ENCODE measurements at places on chromosomes 16 and 17.

GRCh38 chr16:54633943-54634362 lies 296.7 kb upstream of the IRX5 start:
- peak; percentile 37 for DNase-seq

GRCh38 chr17:32493571-32493970 lies 6.8 kb downstream of the CDK5R1 start:
- DNase-seq, result no peak

GRCh38 chr17:40540448-40540847 lies 24.8 kb downstream of the CCR7 start:
- no peak for DNase-seq

GRCh38 chr16:600781-601180 lies 10.9 kb downstream of the RAB40C start:
- no peak for DNase-seq

- no peak for DNase-seq
Observed at GRCh38 chr16:57549730-57550129, 7.3 kb downstream of the ADGRG5 start.

- DNase-seq, result peak; percentile 91
Observed at GRCh38 chr17:67376737-67377487, at the start of gene PITPNC1. TSS of gene PITPNC1 (plus strand) at chr17:67377281.

- no peak for DNase-seq
Observed at GRCh38 chr17:48429156-48429555, 858 bp downstream of the SKAP1 start.

- DNase-seq, result no peak
Observed at GRCh38 chr16:4322121-4323052, 6.5 kb downstream of the GLIS2 start.

DNA sequence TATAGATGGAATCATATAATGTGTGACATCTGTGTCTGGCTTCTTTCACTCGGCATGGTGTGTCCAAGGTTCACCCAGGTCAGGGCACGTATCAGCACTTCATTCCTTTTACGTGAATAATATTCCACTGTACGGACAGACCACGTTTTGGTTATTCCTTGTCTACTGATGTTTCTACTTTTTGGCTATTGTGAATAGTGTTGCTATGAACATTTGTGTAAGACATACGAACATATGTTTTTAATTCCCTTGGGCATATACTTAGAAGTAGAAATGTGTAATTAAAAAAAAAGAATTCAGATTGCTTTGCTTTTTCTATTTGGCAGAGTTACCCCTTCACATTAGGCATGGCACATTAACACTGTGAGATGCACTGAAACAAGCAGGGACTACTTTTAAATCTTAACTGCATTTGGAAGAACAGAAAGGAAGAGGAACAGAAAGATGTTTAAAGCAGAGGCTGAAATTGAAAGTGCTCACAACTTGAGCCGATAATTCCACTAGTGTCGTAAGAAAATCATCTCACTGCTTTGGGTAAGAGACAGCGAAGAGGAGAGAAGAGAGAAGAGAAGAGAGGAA lies 105.3 kb downstream of the VPS53 start:
- no peak for DNase-seq

DNA sequence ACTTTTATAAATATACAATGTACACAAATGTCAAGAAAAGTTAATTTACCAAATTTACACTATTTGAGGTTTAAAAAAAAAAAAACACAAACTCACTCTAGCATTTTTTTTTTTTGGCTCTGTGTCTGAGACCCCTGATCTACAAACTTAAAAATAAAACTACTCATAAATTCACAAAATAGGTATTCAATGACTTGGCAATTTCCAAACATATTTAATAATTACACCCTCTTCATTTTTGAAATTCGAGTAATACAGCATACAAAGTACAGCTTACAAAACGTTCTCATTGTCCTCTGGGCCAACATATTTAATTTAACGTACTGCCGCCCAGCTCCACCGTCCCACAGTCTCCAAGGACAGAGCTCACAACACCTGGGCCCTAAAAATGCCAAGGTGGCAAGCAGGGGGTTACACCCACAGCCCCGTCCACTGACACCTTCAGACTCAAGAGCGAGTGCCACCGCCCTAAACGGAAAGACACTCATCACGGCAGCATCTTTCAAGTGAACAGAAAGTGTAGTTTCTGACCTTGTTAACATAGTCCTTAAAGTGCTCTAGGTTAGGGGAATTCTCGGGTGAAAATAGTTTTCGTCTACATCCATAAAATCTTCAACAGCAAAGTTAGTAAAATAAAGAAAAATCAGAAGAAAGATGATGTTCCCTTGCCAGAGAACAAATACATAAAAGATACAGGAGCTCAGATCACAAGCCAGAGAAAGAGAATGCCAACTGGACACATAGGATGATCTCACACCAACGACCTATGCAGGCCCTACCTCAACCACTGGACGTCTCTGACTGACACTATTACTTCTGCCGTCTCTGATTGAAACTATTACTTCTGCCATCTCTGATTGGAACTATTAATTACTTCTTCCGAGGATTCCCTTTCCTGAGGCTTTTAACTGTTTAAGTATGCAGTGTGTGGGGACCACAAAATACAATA lies 4.2 kb downstream of the ADCY9 start:
- no peak for DNase-seq

GRCh38 chr16:59048876-59049275 lies 314.8 kb upstream of the GOT2 start:
- no peak for DNase-seq

DNA sequence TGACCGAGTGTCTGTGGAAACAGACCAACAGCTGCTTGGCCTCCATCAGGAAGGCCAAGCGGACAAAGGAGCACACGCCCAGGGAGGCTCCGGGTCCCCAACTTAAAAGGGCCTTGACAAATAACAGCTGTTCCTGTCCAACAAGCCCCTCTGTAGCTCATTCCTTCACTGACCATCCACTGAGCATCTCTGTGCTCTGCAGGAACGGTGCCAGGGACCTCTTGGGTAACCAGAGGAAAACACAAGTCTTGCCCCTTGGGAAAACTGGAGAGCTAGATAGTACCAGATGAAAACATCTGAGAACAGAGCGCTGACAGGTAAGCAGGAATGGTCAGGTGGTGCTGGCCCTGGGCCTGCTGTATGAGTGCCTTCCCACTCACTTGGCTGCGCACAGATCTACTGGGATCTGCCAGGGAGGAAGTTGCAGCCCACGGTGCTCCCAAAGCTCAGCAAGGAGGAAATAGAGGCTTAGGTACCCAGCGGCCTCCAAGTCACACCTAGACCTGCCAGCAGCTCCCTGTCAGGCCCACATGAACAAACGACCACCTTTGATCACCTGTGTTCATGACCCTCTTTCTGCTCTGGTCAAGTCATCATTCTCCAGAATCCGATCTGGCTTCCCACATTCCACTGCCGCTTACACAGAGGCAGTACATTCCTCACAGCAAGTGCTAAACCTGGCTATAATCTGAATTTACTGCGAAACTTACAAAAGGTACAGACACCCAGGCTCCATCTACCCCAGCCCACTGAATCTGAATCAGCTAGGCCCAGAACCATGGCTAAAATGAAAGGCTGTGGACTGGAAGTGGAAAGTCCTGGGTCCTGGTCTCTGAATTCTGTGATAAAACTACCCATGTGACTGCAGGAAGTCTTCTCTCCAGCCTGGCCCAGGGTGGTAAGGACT lies 12.5 kb downstream of the DCAKD start:
- DNase-seq, result no peak

- DNase-seq, result no peak
Observed at GRCh38 chr17:34683390-34683789, 104.0 kb downstream of the TMEM132E start.

GRCh38 chr17:40068584-40068916 lies 5.8 kb downstream of the THRA start:
- DNase-seq, result no peak

GRCh38 chr17:21278450-21279197 lies 5.9 kb upstream of the MAP2K3 start:
- DNase-seq, result peak; percentile 71

- DNase-seq, result no peak
Observed at GRCh38 chr16:58021661-58022551, 3.6 kb upstream of the MMP15 start.

DNA sequence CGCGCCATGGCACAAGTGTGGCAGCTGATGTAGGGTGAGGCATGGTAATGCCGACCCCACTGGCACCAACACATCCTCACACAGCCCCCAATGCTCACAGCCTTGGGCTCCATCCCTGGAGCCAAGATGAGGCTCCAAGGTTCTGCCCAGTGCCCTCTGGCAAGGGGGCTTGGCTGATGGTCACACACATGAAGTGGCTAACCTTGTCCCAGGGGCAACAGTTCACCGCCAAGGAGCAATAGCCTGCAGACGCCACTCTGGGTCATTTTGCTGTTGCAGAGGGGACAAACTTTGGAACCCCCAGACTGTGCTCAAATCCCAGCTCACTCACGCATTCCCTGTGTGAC lies 26.8 kb downstream of the TNFRSF13B start:
- DNase-seq, result no peak

- DNase-seq, result no peak
Observed at GRCh38 chr16:83568345-83568744, 239.4 kb upstream of the HSBP1 start.

DNA sequence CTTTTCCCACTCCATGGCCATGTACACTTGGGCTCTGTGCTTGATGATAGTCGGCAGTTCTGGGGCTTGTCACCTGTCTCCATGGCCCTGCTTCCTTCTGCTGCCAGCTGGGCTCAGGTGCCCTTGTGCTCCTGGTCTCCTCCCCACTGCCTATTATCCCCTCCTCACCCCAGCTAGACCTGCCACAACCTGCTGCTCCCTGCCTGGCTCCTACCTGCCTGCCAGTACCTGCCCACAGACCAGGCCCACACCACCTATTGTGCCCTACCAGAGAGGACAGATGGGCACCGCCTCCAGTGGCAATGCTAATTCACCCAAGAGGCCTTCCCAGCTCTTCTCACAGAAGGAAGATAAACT lies 538 bp upstream of the RAPGEFL1 start:
- no peak for DNase-seq

GRCh38 chr17:48068491-48068961 lies 20.4 kb downstream of the NFE2L1 start:
- peak; percentile 25 for DNase-seq

- peak; percentile 51 for DNase-seq
Observed at GRCh38 chr17:17822616-17823015, 14.2 kb downstream of the SREBF1 start.

DNA sequence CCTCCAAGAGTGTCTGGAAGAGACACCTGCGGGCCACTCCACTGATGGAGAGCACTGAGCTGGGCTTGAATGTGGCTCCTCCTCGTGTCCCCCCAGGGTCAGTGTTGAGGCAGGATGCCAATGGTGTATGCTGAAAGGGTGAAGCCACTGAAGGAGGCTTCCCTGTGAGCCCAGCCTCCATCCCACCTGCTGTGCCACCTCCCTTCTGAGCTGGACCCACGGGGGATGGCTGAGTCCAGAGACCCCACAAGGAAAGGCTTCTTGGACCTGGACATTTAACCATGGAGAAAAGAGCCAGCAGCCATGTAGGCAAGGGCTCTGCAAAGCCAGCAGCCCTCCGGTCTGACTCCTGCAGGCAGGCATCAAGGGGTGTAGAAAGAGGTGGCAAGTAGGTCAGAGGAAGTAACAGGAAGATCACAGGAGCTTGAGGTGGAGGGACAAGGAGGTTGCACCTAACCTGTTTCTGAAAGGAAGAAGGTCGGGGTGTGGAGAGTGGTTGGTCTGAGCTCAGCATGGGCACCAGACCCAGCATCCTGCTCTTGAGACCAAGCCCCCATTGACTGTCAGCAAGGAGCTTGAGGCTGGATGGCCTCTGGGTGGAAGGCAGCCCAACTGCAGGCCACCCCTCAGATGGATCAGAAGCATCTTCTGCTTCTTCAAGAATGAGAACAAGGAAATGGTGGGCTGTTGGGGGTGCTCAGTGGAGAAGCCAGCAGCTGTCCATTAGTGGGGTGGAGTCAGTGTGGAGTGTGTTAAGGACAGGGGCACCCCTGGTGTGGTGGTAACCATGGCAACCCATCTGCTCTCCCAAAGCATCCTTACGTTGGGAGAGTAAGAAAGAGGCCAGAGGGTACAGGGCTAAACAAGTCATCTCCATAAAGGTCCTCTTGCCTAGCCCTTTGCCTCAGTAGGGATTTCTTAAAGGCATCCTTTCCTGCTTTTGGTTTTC lies 80.7 kb downstream of the PLD6 start:
- DNase-seq, result no peak

GRCh38 chr16:65989861-65990604 lies 376.5 kb upstream of the CDH5 start:
- no peak for DNase-seq

DNA sequence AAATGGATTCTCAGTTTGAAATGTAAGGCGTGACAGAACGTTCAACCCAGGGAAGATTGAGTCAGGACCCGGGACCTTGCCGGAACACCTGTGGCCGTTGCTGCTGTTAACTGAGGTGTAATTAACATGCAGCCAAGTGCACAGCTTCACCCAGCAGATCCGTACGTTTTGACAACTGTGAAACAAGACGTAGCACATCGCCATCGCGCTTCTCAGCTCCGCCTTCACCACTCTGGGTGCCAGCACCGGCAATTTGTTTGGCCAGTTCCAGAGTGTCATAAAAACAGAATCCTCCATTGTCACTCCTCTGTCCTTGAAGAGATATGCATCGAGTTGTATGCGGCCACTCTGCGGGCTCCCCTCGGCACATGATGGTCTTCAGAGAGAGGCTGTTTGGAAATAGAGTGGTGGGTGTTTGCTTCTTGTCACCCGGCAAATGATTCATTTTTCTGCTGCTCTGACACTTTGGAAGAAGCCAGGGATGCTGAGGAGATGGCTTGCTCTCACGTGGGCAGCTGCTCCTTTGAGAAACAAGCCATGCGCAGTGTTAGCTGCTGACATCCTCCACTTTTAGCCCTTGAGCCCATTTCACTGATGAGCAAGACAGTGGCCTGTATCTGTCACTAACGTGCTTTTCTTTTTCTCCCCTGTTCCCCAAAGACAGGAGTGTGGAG lies 22.6 kb downstream of the NAA60 start:
- no peak for DNase-seq

GRCh38 chr16:83247767-83248372 lies 559.9 kb upstream of the HSBP1 start:
- DNase-seq, result no peak

GRCh38 chr17:47239967-47240651 lies 13.5 kb upstream of the ITGB3 start:
- DNase-seq, result peak; percentile 64

GRCh38 chr16:69941251-69942098 lies 9.7 kb upstream of the CLEC18A start:
- no peak for DNase-seq

DNA sequence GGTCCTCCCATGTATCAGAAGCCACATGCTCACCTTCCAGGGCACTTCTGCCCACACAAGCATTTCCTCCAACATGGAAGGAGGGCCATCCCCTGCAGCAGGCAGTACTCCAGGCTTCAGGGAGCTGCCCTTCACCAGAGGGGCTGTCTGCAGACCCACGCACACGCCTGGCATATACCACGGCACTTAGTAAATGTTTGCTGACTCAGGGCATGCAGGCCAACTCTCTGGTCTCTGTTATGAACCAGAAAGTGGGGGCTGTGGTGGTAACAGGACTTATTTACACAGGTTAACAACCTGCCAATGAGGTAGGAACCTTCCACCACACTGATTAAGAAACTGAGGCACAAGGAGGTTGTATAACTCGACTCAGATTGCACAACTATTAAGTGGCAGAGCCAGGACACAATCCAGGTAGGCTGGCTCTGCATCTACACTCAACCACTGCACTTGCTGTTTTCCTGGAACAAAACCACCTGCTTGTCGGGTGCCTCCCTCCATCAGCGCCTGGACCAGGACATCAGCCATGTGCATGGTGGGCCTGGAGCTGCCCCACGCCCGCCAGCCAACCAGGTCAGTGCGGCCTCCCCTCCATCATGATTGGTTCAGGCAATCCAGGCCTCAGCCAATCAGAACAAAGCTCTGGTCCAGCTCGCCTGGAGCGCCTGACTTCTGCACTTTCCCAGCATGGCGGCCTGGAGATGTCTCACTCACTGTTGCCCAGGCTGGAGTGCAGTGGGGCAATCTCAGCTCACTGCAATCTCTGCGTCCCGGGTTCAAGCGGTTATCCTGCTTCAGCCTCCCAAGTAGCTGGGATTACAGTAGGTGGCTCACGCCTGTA lies 19.2 kb downstream of the ACTG1 start:
- no peak for DNase-seq

All from RPMI8226 (cell line).